ENCODE measurements at places on chromosomes 16 and 17. TPM values are rescaled to one million over a fixed set of nuclear protein-coding genes. Genes with fewer than 3 reads are reported as not detected.

The CCL1 gene
- not detected for total RNA-seq

The CCDC144A gene
- 3.2 TPM for total RNA-seq

The KRT15 gene
- 0.03 TPM for total RNA-seq

The DNAAF1 gene
- not detected for total RNA-seq

The OR1F1 gene
- 0.38 TPM for total RNA-seq

The NGFR gene
- 6.8 TPM for total RNA-seq

The PDE6G gene
- 4.0 TPM for total RNA-seq

The CFAP97D1 gene
- 0.12 TPM for total RNA-seq

The CD300H gene
- total RNA-seq = not detected

The GAST gene
- total RNA-seq = not detected

The NPTX1 gene
- total RNA-seq = 20.1 TPM

The NUPR1 gene
- not detected for total RNA-seq

The ASB16 gene
- total RNA-seq = not detected

GRCh38 chr16:71540-72401 is 660 bp downstream of the RHBDF1 start:
- DNase-seq = peak; percentile 97

DNA sequence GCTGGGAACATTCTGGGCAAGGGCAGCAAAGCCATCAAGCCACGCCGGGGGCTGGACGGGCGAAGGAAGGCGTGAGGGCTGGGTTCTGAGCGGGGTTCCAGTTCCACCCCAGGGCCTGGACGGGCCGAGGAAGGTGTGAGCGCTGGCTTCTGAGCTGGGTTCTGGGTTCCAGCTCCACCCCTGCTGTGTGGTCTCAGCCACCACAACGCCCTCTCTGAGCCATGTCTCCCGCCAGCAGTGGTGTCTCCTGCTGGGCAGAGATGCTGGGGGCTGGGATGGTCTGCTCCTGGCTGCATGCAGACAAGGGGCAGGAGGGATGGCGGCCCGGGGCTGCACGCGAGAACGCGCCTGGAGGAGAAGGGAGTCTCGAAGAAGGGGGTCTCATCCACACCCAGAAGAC is 3.9 kb upstream of the CPNE7 start:
- DNase-seq = no peak

DNA sequence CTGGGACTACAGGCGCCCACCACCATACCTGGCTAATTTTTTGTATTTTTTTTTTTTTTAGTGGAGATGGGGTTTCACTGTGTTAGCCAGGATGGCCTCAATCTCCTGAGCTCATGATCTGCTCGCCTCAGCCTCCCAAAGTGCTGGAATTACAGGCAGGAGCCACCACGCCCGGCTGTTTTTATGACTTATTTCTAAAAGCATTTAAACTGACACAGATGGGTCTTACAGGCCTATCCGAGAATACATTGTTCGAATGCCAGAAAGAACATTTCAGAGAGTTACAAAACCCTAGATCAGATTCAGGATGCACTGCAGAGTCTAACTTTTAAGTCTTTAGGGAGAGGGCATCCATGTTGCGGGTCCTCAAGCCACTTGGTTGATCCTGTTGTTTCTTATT is 234.7 kb upstream of the MAF start:
- DNase-seq = no peak

- DNase-seq = peak; percentile 41
Measured at GRCh38 chr17:4008082-4008435, 43.8 kb upstream of the ATP2A3 start.

- DNase-seq = no peak
Measured at GRCh38 chr16:12295395-12295794, 318.9 kb downstream of the SNX29 start.

DNA sequence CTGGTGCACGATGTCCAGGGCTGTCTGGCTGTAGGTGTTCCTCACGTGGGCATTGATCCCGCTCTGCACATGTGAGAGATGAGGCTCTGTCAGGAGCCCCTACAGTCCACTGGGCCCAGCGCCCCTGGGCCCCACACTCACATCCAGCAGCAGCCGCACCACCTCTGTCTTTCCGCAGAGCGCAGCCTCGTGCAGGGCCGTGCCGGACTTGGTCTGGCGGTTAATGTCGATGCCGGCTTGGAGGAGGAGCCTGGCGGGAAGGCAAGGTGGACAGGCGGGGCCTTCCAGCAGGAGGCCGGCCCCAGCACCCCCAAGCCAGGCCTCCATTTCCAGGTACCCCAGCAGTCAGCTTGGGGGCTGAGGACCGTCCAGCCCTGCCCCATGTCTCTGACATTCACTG is 9.2 kb downstream of the CASKIN1 start:
- DNase-seq = no peak

GRCh38 chr17:79192503-79193351 is 118.1 kb downstream of the ENGASE start:
- DNase-seq = peak; percentile 90

DNA sequence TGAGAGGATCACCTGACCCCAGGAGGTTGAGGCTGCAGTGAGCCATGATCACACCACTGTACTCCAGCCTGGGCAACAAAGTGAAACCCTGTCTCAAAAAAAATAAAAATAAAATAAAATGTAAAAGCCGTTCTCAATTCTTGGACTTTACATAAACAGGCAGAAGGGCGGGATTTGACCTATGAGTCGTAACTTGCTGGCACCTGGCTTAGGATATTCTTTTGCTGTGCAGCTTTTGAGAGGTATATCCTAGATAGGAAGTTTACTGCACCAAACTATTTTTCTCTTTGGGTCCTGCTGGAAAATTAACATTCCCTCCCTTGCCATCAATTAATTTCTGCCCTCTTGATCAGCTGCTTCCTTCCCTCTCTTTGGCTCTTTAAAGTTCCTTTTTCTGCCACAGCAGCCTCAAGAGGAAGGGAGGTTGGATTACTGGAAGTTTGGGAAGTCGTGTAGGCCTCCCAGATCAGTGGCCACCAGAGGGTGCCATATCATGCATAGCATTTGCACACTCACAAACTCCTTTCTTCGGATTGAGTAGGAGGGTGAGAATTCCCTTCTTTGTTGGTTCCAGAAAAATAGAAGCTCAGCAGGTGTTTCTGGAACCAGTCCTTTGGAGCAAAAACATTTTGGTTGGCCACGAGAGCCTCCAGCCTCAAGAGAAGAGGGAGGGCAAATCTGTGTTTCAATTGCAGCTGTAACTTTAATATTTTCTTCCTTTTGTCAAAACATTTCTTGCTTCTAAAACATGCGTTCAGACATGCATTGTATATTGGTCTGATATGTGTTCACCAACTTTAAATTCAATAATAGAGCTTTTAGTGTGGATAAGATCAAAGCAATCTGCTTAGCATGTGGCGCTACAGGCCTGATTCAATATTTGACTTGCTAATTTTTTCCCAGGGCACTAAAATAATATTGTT is 147.3 kb downstream of the CCDC182 start:
- DNase-seq = peak; percentile 90

DNA sequence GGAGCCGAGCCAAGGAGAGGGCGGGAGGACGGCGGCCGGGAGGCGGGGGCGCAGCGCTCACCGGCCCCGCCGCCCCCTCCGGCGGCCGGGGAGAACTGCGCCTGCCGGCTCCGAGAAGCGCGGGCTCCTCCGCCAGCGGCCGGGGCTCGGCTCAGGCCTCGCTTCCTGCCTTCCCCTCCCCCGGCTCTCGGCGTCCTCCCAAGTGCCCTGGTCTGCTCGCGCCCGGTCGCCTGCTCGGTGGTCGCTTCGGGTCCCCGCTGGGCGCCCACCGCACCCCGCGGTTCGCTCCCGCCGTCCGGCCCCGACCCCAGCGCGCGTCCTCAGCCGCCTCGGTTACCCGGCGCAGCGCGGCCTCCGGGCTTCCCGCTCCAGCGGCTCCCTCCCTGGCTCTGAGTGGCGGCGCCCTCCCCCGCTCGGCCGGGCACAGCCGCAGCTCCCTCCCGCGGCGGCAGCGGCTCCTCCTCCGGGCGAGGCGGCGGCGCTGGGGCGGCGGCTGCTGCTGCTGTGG is 313 bp downstream of the UBTF start:
- peak; percentile 80 for DNase-seq

DNA sequence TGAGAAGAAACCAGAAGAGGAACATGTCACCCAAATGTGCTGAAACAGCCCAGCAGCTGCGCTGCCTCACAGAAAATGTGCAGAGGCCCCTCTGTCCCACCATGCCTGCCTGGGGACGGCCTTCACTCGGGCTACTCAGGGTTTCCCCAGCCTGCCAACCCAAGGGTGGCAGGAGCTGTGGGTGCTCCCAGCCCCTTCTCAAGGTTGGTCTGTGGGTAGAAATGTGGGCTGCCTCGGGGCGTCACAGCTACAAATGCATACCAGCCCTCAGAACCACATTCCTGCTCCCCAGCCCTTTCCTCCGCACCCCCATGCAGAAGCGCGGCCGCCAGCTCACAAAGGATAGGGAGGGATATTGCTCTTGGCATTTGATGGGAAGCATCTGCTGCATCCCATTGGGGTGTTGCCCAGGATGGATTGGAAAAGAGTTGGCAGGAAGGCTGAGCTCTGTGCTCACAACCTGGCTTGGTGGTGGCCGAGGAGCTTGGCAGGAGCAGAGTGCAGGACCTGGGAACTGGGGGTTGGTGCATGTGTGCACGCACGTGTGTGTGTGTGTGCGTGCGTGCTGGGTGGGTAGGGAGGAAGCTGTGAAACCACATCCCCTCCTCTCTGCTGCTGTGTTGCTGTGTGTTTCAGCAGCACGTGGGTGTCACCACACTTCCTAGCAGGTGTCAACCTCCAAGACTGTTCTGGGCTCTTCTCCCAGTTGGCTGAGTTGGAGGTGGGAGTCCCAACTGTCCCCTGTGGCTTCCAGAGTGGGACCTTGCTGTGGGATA is 304.4 kb downstream of the SEC14L1 start:
- no peak for DNase-seq

DNA sequence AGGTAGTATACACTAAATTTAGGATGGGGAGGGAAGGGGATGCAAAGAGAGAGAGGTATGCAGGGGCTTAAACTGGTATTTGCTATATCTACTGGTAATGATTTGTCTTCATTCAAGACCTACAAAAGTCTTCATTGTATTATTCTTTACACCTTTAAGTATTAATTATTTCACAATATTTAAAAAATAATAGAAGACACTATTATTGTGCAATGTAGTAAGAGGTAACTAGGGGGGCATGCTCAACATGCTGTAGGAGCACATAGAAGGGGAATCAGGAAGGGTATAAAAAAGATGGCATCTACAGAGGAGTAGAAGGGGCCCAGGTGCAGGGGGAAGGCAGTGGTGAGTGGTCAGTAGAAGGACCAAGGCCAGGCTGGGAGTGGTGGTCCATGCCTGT is 14.9 kb upstream of the CCR7 start:
- no peak for DNase-seq

- no peak for DNase-seq
Measured at GRCh38 chr16:57798267-57798810, 4.0 kb downstream of the KIFC3 start.

DNA sequence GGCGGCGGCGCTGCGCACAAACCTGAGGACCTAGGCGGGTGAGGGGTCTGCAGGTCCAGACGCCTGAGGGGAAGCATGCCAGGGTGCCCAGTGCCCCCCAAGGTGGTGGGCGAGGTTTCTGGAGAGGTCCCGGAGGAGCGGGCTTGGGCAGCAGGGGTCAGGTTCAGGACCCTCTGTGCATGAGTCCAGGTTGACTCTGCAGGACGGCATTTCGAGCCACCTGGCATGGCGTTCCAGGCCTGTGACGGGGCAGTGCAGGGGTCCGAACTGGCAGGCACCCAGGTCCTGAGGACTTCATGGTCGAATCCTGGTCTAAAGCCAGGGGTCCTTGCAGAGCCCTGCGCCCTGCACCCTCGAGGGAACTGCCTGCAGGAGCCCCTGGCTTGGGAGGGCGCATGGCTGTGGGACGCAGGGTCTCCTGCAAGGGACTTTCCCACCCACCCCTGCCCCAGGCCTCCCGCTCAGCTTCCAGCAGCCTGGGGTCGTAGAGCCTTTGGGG is 3.5 kb downstream of the SLC16A3 start:
- DNase-seq = no peak

DNA sequence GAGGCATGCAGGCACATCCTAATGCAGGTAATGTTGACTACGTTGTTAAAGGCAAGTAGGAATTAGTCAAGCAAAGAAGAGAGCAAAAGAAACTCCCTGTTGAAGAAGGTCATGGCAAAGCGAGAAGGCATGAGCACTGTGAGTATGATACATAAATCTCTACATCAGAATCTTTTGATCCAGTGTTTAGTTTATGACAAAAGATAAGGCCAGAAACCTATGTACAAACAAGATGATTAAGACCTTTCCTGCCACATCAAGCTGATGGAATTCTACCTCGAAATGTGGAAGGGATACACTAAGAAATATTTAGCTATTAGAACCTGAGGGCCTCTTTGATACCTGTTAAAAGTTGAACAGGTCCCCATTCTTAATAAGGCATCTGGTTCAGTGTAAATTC is 20.2 kb downstream of the SYCE1L start:
- DNase-seq = no peak

DNA sequence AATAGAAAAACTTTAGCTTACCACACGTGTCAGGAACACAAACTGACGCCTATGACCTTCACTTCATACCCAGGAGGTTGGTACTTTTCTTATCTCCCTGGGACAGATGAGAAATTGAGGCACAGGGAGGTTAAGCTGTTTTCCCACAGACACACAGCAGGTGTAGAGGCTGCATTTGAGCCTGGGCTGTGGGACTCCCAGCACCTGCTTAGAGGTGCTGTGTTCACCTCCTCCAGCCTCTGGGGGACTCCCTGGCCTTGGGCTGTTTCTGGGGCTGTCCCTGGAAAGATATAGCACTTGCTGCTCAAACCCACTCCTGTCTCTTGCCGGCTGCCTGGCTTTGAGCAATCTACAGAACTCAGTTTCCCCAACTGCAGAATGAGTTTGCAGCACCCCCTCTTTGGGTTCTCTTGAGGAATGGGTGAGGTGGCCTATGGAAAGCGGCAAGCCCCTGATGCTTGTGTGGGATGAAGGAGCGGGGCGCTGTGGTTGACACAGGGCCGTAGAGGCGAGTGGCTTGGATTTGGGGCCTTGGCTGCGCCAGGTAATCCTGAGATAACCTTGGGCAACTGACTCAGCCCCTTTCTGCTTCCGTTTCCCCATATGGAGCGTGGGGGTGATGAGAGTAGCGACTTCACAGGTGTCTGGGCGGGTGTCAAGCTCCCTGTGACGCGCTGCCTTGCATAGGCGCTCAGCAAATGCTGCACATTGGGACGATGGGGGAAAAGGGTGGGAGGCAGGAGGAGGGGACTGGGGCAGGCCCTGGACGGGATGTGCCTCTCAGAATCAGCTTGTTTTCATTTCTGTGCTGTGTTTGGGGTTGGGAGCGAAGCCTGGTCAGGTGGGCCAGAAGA is 104.5 kb upstream of the CIBAR2 start:
- no peak for DNase-seq

GRCh38 chr16:22425847-22426246 is 51.4 kb upstream of the CDR2 start:
- peak; percentile 41 for DNase-seq

DNA sequence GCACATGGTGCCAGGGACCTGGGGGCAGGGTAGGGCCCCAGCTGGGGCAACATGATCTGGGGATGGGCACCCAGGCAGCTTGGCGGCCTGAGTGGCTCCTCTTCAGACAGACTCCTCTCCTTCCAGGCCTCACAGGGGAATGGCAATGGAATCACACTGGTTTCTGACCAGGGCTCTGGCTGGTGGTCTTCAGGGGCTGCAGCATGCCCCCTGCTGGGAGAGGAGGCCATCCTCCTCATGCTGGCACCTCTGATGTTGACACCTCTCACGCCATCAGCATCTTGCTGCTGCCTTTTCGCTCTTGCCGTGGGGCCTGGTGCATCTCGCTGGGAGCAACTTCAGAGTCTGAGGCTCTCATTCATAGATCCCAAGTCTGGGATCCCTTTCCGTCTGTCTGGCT is 11.2 kb upstream of the GFOD2 start:
- DNase-seq = no peak
